Fibroblast of the conjunctiva (primary cell): ENCODE measurements at places on chromosomes 12 and 14.

DNA sequence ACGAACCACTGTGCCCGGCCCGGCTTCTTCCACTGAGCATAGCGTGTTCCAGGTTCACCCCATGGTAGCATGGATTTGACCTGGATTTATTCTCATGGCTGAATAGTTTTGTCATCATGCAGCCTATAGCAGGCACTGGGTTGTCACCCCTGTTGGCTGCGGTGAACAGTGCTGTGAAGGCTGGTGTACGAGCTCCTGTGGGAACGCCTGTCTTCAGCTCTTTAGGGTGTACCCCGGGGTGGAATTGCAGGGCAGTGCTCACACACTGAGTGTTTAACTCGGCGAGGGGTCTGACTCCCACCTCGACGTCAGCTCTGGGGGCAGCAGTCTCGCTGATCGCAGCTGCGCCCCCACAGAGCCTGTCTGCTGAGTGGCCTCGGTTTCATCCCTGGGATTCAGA, 15.3 kb downstream of the MMP17 start:
- DNase-seq, result no peak

DNA sequence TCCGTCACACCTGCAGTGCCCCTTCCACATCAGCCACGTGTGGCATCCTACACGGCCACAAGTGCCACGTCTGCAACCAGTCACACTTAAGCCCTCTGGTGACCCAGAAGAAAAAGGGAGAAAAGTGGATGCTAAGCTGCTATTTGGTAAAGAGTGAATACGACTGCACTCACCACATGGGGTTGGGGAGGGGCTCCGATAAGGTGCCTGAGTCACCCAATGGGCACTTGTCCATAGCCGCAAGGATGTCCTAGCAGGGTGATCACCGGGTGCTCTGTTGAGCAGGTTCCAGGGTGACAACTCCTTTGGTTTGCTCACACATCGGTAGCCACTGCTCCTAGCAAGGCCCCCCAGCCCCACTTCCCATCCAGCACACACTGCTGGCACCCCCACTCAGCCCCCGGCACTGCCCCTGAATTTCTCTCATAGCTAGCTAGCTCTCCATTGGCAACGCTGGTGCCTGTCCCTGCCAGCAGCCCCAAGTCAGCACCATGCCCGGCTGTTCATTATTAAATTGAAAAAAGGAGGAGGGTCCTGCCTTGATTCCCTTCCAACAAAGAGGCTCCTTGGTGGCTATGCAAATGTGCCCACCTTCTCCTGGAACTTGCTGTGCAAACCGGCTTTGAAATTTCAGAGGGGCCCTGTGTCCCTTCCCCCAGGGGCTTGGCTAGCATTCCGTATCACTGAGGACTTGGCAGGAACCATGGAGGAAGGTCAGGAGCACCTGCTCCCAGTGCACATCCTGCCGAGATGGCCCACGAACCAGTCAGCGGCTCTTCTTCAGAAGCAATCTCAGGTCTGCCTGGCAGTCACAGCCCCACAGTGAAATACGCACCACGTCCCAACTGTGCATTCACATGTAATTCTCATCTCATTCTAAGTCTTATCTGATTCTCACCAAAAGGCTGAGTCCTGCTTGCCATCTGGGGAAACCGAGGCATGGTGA, 227.7 kb upstream of the DIO3 start:
- no peak for DNase-seq

GRCh38 chr12:6193853-6194815, 6.1 kb upstream of the CD9 start:
- no peak for DNase-seq

DNA sequence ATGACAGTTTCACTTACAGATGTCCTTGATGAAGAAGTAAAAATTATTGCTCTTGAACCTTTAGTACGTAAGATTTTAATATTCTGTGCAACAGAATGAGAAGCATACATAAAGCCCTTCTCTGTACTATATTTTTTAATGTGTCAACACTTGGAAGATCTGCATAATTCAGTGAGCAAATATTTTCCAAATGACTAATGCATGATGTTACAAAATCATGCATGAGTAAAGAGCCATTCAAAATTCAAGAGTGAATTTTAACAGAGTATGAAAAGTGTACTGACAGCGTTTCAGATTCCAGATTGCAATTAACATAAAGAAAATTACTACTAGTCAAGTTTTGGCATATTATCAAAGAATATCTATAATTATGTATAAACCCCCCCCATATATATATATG, 101.4 kb upstream of the BBS10 start:
- no peak for DNase-seq

- DNase-seq, result no peak
Measured at GRCh38 chr14:34475163-34475562, 13.1 kb upstream of the SPTSSA start.

GRCh38 chr12:131112021-131112420, 158.3 kb downstream of the ADGRD1 start:
- peak; percentile 31 for DNase-seq

GRCh38 chr12:7403466-7403865, 40.5 kb downstream of the CD163L1 start:
- DNase-seq, result no peak

DNA sequence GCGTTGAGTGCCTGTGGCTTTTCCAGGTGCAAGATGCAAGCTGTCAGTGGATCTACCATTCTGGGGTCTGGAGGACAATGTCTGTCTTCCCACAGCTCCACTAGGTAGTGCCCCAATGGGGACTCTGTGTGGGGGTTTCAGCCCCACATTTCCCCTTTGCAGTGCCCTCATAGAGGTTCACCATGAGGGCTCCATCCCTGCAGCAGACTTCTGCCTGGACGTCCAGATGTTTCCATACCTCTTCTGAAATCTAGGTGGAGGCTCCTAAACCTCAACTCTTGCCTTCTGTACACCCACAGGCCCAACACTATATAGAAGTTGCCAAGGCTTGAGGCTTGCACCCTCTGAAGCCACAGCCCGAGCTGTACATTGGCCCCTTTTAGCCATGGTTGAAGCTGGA, 52.9 kb downstream of the PRKCH start:
- no peak for DNase-seq

DNA sequence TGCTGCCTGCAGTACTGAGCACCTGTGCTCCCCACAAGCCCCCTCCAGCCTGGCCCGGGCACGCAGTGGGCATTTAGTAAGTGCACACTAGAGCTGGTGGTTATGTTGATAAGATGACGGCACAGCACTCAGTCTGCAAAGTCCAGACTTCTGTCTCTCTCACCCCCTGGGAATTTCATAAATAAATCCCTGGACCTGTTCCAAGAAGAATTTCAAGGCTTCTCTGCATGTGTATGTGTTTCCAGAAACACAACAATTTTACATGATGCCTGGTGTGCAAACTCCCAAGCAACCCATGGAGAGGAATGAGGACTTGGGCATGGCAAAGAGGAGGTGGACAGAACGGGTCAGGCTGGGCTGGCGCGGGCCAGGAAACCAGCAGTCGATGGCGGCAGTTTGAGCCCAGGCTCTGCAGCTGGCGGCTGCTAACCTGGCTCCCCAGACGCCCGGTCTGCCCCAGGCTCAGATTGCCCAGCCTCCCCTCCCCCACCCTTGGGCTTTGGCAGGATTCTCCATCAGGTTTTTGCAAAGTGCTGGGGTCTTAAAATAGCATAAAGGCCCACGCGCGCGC, 10.4 kb upstream of the ACVR1B start:
- no peak for DNase-seq

DNA sequence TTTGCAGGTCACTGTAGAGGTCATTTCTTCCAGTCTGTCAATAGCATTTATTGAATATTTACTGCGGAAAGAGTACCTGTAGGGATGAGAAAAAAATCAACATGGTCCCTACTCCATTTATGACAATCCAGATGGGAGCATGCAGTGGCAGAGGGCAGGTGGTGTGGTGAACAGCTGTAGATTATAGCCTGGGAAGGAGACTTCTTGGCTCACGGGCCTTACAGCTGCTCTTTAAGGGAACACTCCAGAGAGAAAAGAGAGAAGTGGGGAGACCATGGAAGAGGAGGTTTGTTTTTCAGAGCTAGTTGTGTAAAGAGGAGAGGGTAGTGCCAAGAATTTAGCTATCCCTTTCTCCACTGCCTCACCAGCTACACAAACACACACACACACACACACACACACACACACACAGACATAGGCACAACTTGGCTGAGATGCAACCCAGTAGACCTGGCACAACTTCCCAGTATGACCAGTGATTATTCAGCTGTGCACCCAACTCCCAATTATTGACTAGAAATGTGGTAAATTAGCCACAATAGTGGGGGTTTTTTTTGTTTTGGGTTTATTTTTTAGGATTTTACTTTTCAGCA, 41.0 kb downstream of the GPHB5 start:
- DNase-seq, result no peak

DNA sequence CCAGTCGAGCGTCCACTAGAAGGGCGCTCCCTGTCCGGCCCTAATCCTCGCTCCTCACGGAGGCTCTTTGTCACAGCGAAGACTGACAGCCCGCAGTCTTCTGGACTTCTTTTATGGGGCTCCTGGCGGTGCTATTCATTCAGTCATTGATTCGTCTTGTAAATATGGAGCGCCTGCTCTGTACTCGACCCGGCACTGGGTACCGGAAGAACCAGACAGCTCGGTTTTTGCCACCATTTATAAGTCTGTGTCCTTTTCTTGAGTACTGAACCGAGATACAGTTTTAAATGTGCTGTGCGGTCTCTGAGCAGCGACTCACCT, 570 bp downstream of the DMAC2L start:
- DNase-seq, result no peak

DNA sequence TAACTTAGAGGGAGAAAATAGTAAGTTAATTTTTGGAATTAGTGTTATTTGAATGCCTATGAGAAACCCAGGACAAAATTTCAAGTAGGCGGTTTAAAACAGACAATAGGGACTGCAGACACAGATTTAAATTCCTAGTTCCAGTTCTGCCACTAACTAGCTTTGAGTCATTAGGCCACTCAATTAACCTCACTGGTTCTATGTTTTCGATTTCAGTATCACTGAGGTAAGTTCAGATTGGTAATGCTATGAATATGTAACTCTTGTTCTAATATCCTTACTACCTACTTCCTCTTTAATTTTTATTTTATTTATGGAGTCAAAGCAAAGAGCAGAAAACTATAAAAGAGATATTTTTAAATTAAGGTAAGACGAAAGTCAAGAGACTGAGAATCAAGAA, 52.6 kb downstream of the GALC start:
- DNase-seq, result no peak

DNA sequence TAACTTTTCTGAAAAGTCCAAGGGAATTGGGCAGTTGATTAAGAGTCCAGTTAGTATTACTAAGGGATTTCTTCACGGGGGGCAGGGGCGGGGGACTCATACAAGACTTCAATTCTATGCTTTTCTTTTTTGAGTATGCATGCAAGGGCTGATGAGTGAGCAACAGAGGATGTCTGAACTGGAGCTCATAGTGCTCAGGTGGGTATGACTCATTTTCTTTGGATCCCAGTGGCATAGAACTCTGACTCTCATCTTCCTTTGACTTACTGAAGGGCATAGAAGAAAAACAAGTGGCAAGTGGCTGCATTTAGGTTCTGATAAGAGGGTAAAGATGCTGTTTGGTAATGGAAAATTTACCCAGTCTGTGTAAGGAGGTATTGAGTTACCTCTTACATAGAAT, 749.2 kb downstream of the NOVA1 start:
- DNase-seq, result no peak

GRCh38 chr14:103724116-103724515, 8.5 kb downstream of the ZFYVE21 start:
- DNase-seq, result no peak
